ENCODE measurements at places on chromosomes 12 and 14.

GRCh38 chr14:99118946-99119345 lies 153.1 kb downstream of the BCL11B start:
- no peak for DNase-seq

GRCh38 chr14:64983439-64984310 lies 3.0 kb upstream of the FNTB start:
- peak; percentile 23 for DNase-seq

GRCh38 chr14:104974146-104974541 lies 4.0 kb downstream of the AHNAK2 start:
- DNase-seq: no peak

DNA sequence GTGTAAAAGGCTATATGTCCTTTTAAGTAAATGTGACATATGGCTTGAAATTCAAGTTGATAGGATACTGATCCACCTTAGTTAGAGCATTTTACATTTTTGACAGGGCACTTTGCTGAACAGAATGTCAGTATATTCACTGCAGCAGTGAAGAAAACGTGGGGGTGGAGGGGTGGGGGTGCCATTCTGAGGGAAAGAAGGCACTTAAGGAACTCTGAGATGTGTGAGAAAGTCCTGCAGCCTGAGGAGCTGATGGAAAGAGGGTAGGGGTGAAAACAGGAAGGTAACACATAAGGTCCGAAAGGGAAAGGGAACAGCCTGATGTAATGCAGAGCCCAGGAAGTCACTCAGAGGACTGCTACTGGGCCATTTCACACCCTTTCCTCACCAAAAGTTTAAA lies 265.5 kb upstream of the GRIP1 start:
- DNase-seq: no peak

DNA sequence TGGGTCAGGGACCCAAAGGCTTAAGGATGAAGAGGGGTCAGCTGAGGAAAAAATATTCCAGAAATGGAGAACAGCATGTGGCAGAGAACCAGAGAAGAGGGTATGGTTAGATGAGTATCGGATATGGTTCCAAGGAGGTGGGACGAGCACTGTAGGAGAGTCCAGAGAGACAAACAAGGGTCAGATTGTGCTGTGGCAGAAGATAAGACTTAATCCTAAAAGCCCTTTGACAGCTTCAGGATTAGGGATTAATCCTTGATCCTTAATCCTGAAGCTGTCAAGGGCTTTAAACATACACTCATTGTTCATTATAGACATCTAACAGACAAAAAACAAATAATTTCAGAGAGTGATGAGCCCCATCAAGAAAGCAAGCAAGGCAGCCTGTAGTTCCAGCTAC lies 124.0 kb downstream of the SPTSSA start:
- DNase-seq: no peak

DNA sequence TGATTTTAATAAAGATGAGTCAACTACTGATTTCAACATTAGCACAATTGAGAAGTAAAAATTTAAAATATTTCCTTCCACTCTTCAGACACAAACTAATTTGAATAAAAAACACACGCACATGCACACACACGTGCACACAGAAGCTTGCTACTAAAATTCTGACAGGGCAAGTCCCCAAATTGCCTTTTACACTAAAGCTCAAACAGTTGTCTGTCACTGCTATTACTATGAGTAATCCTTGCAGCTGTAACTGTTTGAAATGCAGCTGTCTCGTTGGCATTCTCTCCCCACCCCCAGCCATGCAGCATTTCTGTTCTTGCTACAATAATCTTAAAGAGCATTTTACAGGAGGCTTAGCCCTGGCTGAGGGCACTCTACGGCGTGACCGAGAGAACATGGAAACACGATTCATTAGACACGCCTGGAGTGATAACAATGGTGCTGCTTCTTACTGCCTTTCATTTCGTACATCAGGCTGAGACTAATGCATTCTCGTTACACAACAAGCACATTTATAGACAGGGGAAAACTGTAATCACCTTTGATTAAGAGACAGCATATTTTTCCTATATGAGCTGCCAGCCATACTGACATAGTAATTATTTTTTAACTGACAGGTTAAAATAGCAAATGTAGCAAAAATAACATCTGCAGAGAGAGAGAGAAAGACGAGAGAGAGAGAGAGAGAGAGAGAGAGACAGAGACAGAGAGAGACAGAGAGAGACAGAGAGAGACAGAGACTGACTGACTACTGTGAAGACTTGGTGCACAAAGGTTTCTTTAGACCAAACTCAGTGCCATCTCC lies 153.8 kb downstream of the MED13L start:
- no peak for DNase-seq

DNA sequence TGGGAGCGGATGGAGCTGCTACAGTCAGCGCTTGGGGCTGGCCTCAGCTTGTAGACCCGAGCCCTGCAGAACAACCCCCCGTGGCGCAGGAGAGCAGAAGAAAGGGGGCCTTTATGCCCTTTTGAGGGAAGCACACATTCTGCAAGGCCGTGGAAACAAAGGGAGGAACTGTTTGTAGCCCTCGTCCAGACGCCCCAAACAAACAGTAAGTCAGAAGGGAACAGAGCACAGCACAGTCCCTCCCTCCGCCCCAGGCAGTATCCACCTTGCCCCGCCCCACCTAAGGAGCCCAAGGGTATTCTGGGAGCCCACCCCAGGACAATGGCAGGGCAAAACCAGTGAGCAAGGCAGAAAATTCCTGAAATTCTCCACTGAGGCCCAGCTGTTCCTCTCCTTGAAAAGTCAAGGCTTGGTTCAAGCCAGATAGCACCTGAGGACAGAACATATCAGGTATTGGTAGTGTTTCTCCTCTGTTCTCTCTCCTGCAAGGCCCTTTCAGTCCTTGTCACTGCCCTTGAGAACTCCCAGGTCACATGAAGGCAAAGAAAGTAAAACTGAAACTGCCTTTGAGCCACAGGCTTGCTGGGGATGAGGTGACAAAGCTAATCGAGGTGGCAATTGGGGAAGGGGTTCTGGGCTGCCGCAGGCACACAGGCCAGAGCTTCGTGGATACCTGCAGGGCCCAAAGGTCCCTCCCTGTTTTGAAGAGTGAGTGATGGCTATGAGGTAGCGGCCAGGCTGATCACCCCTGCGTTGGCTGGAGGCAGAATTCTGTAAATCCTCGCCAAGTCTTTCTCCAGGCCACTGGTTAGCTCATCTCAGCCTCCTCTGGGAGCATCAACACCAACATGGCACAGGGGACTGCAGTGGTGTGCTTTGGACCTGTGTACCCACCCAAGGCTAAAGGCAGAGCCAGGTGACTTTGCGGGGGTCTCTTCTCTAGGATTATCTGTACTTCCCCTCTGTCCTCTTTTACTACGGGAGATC lies 499 bp downstream of the DGLUCY start:
- peak; percentile 47 for DNase-seq

DNA sequence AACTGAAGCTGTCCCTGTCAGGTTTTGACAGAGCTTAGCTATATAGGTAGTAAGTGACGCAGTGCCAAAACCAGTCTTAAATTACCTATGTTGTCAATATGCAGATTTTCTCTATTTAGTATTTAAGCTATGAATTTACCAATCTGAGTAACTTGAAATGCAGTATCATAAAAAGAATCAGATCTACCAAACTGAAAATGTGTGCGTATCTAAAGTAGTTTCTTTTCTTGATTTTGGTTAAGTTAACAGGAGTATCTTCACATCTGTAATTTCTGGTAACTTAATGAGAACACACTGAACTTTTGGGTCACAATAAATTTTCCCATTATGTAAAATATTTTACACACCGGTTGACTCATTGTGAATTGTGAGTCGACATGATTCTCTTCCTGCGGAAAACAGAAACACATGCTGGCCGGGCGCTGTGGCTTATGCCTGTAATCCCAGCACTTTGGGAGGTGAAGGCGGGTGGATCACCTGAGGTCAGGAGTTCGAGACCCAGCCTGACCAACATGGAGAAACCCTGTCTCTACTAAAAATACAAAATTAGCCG lies 45.1 kb downstream of the TRAF3 start:
- DNase-seq: peak; percentile 52

- no peak for DNase-seq
Observed at GRCh38 chr14:24887623-24888304, 162.2 kb downstream of the STXBP6 start.

DNA sequence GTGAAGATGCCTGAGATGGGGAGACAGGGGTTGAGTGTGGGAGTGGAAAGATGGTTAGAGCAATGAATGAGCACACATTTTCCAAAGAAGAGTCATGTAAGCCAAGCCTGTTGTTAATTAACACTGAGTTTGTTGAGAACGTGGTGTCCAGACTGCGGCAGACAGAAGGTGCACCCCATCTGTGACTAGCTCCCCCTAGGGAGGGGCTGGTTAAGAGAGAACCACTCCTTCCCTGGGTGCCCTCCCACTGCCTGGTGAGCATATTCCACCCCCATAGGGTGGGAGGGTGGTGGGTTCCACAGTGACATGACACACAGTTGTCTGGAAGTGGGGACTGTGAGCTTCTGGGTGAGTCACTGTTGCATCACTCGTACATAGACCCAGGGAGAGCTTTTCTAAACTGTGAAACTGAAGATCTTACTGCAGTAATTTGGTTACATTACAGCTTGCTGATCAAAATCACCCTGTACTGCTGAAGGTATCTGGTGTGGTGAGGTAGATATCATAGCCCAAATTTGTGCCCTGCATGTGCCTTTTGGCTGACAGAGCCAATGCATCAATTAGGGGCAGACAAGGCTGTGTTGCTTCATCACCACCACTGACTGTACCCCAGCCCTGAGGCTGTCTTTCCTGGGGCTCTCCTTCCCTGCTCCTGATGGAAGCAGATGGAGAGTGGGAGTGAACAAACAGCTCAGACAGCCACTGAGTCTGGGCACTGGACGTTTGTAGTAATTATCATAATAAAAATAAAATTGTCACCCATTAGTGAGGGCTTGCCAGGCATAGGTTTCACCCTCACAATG lies 150.9 kb downstream of the EMP1 start:
- no peak for DNase-seq

Data from T-helper 2 cell (primary cell).